Stimulated activated CD8-positive, alpha-beta memory T cell treated with anti-CD3 and anti-CD28 coated beads, Interleukin-15, amount 100 ng/mL, for 24 hours (primary cell): ENCODE measurements at places on chromosomes 7 and 10.

DNA sequence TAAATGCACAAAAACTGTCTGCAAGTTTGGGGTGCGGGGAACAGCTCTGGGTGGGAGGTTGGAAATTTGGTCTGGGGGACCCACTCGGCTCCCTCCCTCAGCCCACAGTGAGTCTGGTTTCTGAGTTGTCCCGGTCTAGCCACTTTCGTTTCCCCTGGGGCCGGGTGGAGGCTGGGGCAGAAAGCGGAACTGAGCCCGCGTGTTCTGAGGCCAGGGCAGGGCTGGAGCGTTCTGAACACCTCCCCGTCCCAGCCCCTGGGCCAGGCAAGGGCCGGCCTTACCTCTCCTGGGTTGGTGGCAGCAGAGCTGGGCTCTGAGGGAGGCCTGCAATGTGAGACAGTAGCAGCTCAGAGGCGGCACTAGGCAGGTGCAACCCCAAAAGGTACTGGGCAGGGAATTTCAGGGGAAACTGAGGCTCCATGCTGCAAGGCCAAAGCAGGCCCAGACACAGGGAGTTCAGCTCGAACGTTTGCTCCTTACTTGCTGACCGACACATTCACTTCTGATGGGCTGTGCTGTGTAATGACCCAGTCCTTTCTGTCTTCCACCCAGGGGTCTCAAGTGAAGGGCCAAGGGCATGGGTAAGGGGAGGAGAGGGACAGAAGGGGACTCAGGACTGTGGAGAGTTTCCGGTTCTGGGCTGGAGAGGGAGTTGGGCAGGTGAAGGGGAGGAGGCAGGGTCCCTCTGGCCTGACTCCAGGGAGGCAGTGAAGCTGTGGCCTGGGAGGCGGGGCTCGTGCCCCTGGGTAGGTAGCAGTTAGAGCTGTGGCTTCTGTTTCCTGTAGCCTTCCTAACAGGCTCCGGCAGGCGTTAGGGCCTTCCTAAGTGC is 3.0 kb downstream of the IRF5 start:
- DNase-seq: no peak

GRCh38 chr7:153948060-153948459 is 104.1 kb upstream of the DPP6 start:
- DNase-seq: no peak

- no peak for DNase-seq
Measured at GRCh38 chr7:31939076-31939475, 131.1 kb downstream of the PDE1C start.

GRCh38 chr7:92723205-92723604 is 113.2 kb downstream of the CDK6 start:
- no peak for DNase-seq

- no peak for DNase-seq
Measured at GRCh38 chr10:29140991-29141390, 147.9 kb upstream of the LYZL1 start.

DNA sequence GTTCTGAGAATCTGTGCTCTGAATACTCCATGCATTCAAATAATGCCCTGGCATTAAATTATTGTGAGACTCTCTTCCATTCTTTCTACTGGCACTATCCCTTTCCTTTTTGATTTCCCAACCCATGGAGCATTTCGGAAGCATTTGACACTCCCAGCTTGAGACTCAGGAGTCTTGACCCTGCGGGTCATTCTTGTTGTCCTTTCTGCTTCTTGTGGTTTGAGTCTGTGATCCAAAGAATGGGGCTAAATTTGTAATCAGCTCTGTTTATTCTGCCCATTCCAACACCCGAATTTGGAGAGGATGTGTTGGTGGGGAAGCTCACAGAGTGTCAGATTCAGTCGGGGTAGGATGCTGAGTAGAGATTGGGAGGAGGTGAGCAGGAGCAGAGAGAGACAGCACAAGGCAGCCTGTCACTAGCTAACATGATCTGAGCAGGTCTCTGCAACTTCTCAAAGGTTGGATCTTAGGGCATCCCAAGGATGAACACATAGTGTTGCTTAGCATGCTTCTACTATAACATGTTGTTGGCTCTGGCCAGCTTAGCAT is 80.4 kb upstream of the BMPER start:
- DNase-seq: no peak

DNA sequence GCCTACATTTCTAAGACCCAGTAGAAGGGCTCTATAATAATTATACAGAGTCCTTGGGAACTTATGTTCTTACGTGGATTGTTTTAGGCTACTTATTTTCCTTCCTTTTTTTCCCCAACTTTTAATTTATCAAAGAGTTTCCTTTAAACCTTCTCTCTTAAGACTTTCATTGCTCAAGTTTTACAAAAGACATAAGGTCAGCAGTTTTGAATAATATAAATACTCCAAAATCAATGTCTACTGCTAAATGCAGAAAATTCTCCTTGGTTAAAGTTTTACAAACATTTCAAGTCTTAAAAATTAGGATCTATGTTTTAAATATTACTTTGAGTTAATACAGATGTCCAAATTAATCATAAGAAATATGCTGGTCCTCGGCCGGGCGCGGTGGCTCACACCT is 97.0 kb downstream of the LARP4B start:
- no peak for DNase-seq

DNA sequence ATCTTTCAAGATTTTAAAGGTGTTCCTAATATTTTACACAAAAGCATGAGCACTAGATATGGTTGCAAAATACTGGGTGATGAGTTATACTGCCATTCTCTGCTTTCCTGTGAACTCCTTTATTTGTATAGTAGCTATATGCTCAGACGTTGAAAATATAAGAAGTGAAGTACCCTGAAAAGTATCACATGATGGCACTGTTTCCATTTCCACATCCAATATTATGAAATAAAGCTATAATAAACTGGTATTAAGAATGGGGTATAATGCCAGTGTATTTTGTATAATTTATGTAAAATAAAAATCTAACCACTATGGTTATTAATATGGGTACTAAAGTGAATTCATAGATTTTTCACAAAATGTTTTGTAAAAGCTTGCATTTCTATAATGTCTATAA is 79.6 kb upstream of the FOXP2 start:
- DNase-seq: no peak

DNA sequence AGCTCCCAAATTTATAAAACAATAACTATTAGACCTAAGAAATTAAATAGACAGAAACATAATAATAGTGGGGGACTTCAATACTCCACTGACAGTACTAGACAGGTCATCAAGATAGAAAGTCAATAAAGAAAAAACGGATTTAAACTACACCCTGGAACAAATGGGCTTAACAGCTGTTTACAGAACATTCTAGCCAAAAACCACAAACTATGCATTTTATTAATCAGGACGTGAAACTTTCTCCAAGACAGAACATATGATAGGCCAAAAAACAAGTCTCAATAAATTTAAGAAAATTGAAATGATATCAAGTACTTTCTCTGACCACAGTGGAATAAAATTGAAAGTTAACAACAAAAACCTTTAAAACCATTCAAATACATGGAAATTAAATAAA is 46.4 kb downstream of the ZNF680 start:
- no peak for DNase-seq

GRCh38 chr7:47520406-47520805 is 61.5 kb downstream of the TNS3 start:
- DNase-seq: no peak

DNA sequence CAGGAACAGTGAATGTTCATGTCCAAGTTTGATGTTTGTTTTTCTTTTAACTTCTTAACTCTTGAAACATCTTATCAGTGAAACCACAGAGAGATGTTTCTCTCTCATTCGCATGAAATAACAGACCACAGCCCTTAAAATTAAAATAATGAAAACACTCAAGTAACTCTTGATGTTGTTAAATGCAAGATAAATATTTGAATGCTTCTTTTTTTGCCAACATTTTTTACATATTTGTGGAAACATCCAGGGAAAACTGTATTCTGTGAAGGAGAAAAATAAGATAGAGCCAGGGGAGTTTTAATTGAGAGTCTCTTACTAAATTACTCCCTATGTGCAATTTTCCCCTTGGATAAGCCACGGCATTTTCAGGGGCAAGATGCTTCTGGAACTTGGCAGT is 361.8 kb upstream of the MGMT start:
- no peak for DNase-seq

DNA sequence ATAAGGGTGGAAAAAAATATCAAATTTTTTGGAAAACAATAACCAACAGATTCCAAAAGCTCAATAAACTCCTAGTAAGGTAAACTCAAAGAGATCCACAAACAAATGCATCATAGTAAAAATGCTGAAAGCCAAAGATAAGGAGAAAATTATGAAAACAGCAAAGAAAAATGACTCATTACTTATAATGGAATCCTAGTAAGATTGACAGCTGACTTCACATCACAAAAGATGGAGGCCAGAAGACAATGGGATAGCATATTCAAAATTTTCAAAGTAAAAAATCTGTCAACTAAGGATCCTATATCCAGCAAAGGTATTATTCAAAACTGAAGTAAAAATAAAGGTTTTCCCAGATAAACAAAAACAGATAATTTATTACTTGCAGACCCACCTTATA is 183.4 kb upstream of the VIPR2 start:
- DNase-seq: no peak

- no peak for DNase-seq
Measured at GRCh38 chr10:3668276-3668965, 116.6 kb downstream of the KLF6 start.

DNA sequence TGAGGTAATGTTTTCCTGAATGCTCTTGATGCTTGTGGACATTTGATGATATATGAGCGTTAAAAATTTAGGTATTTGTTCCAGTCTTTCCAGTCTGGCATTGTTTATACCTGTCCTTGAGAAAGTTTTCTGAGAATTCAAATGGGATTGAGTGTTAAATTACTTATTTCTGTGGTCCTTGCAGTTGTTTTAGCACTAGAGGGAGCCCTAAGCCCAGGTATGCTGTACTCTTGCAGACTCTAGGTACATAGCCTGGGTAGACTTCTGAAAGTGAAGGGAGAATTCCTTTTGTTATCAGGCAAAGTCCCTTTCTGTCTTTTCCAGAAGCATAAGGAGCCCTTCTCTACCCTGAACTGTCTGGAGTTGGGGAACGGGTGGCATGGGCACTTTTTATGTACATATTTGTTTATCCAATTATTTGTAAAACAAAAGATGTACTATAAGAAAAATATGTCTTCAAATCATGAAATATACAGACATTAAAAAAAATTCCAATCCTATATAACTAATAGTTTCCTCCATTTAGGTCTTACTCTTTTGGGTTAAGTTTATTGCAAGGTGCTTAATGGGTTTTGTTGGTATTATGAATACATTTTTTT is 262.1 kb downstream of the ATRNL1 start:
- no peak for DNase-seq
